Endothelial cell of umbilical vein (primary cell): ENCODE measurements at places on chromosomes 12 and 14. TPM values are rescaled to one million over a fixed set of nuclear protein-coding genes. Genes with fewer than 3 reads are reported as not detected.

DNA sequence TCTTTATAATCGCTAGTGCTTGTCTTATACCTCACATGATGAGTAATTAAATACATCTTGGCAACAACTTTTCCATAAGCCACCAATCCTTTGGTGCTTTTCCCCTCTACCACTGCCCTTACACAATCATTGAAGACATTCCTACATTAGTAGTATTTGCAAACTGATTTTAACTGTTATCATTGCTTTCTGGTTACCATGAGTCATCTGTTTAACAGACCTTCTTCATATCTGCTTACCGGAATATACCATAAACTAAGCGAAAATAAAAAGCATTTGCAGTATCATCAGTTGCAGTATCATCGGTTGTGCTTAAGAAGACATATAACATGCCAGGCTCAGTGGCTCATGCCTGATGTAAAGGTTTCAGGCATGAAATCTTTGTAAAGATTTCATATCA, 54.8 kb upstream of the PLEKHA5 start:
- DNase-seq: no peak

DNA sequence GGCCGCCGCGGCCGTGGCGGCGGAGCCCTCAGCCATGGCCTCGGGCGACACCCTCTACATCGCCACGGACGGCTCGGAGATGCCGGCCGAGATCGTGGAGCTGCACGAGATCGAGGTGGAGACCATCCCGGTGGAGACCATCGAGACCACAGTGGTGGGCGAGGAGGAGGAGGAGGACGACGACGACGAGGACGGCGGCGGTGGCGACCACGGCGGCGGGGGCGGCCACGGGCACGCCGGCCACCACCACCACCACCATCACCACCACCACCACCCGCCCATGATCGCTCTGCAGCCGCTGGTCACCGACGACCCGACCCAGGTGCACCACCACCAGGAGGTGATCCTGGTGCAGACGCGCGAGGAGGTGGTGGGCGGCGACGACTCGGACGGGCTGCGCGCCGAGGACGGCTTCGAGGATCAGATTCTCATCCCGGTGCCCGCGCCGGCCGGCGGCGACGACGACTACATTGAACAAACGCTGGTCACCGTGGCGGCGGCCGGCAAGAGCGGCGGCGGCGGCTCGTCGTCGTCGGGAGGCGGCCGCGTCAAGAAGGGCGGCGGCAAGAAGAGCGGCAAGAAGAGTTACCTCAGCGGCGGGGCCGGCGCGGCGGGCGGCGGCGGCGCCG, 381 bp downstream of the YY1 start:
- peak; percentile 36 for DNase-seq

- peak; percentile 75 for DNase-seq
Measured at GRCh38 chr12:66176105-66176900, 6.5 kb upstream of the TMBIM4 start.

DNA sequence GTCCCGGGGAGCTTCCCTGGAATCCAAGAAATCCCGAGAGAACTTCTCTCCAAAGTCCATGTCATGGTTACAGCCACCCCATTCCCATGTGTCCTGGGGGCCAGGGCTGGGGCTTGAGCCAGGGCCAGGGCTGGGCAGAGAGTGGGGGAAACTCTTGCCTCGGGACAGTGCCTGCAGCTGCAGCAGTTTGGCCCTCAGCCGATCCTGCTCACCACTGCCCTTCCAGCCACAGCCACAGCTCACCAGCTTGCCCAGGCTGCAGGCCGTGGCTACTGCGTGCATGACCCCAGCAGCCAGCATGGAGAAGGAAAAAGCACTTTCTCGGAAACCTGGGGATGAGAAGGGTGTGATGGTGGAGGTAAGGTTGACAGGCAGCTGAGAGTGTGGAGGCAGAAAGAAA, 3.5 kb downstream of the WNT10B start:
- DNase-seq: no peak

The PTHLH gene
- 0.60 and 1.1 TPM in 2 replicates for total RNA-seq
